Vagina (tissue), 2 donors: ENCODE measurements at places on chromosomes 5 and 9.

DNA sequence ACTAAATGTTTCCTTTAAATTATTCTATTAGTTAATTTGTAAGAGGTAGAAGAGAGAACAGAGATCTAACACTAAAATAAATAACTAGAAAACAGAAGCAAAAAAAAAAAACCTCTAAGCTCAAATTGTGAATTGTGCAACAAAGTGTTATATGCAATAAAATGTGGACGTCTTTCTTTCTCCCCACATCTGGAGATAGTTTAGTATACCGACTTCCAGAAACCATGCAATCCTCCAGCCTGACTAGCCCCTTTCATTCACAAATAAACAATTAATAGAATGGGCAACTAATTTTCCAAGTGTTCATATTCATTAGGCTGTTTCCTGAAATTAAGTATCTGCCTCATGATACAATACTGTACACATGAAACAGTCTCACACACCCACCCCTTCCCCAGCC is 258.5 kb downstream of the BNC2 start:
- no peak for DNase-seq

GRCh38 chr5:4205398-4205797 is 609.8 kb downstream of the IRX1 start:
- no peak for DNase-seq

DNA sequence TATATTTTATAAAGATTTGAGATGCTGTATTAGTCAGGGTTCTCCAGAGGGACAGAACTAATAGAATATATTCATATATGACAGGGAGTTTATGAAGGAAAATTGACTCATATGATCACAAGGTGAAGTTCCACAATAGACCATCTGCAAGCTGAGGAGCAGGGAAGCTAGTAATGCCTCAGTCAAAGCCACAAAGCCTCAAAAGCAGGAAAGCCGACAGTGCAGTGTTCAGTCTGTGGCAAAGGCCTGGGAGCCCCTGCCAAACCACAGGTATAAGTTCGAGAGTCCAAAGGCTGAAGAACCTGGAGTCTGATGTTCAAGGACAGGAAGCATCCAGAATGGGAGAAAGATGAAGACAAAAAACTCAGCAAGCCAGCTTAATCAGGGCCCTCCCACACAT is 382.2 kb downstream of the LRRC70 start:
- DNase-seq, result no peak

- DNase-seq, result no peak
Observed at GRCh38 chr5:848671-849111, 2.1 kb downstream of the ZDHHC11 start.

GRCh38 chr9:134559013-134559412 is 82.6 kb upstream of the COL5A1 start:
- DNase-seq, result peak; percentile 62

GRCh38 chr9:136653323-136654079 is 9.2 kb upstream of the EGFL7 start:
- no peak for DNase-seq

- no peak for DNase-seq
Observed at GRCh38 chr5:60494144-60494543, 205.8 kb downstream of the DEPDC1B start.

DNA sequence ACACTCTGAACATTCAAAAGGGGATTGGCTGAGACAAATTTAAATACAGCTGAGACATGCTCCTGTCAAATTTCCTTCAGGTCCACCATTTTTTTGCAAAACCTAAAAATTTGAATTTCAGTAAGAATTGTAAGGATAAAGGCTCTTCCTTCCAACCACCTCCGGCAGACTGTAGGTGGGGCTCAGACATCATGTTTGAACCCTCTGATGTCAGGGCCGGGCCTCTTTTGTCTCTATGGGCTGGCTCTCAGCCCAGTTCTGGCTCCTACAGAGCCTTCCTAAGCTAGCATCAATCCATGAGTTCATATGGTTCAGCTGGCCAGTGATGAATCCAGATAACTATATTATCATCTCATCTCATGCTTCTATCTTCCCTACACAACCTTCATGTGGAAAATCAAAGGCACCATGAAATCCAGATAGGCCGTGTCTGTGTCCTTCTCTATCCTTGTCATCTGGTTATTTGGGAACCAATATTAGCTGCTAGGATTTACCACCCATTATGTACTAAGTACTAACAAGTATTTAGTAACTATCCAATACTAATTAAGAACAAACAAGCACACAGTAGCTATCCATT is 44.2 kb downstream of the NIPSNAP3B start:
- no peak for DNase-seq

GRCh38 chr5:23042226-23042625 is 189.1 kb upstream of the CDH12 start:
- no peak for DNase-seq

GRCh38 chr9:121707477-121708424 is 56.3 kb downstream of the DAB2IP start:
- DNase-seq, result no peak

GRCh38 chr9:134942011-134942787 is 24.5 kb upstream of the FCN1 start:
- no peak for DNase-seq

GRCh38 chr9:121308765-121309164 is 40.8 kb downstream of the GSN start:
- DNase-seq, result no peak

GRCh38 chr9:87378676-87379075 is 119.0 kb upstream of the DAPK1 start:
- no peak for DNase-seq

- DNase-seq, result no peak
Observed at GRCh38 chr9:133959171-133959570, 33.0 kb downstream of the VAV2 start.

GRCh38 chr9:127635201-127635735 is 23.2 kb downstream of the STXBP1 start:
- no peak for DNase-seq

GRCh38 chr5:68661237-68661636 is 432.6 kb upstream of the SLC30A5 start:
- DNase-seq, result no peak

DNA sequence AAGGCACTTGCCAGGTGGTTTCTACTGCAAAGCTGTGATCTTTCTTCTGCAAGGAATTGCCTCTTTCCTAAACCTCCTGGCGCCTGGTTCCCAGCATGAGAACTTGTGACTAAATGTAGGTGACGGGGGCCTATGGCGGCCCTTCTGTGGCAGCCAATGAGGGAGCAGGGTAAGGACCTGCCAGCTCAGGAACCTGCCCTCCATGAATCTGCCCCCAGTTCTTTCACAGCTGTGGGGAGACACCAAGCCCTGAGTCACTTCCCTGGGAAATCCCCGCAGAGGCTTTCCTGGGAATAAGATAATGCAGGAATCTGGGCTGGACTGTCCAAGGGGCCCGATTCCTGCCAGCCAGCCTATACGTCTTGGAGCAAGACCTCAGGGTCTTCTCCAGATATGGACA is 56.7 kb upstream of the CTNNA1 start:
- no peak for DNase-seq

DNA sequence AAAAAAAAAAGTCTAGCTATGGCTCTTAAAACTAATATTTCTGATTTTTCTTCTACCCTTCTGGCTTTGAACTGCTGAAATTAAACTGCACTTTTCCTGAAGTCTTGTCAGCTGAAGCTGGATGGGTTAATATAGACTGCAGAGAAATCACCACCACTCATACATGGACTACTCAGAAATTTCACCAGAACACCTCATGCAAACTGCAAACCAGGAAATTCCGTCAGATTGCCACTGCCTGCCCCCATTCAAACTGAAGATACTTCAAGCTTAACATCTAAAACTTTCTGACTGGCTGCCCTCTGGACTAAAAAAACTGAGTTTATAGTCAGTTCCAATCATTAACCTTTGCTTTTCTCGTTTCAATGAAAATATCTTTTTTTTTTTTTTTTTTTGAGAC is 11.6 kb upstream of the ANXA2R start:
- DNase-seq, result no peak

- DNase-seq, result no peak
Observed at GRCh38 chr5:178535299-178536175, 54.7 kb downstream of the COL23A1 start.

- no peak for DNase-seq
Observed at GRCh38 chr5:158737536-158738027, 362.1 kb downstream of the EBF1 start.

DNA sequence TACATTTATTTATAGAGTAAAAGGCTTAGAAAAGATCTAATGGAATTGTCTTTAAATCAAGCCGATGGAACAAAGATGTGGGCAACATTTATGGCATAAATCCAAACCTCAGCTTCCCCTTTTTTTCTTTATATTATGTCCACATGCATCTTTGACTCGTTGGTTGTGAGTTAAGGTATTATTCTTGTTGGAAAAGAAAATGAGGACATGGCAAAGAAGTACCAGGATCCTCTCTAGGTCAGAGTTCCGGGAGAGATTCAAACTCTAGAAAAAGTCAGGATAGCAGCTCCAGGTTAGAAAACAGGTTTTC is 508 bp upstream of the NME5 start:
- DNase-seq, result no peak

GRCh38 chr5:38008198-38008597 is 168.4 kb upstream of the GDNF start:
- DNase-seq, result no peak
